ENCODE measurements at places on chromosomes 2 and 18.
A peak's percentile ranks its signal among the peaks of the same experiment; 100 is the strongest.

GRCh38 chr2:239376942-239377531, 23.8 kb downstream of the HDAC4 start:
- no peak for DNase-seq

- DNase-seq = no peak
Measured at GRCh38 chr2:8571792-8572499, 109.9 kb upstream of the ID2 start.

GRCh38 chr2:236036045-236036444, 132.1 kb downstream of the GBX2 start:
- DNase-seq = no peak

- DNase-seq = no peak
Measured at GRCh38 chr18:78130232-78131195, 849.1 kb upstream of the SALL3 start.

DNA sequence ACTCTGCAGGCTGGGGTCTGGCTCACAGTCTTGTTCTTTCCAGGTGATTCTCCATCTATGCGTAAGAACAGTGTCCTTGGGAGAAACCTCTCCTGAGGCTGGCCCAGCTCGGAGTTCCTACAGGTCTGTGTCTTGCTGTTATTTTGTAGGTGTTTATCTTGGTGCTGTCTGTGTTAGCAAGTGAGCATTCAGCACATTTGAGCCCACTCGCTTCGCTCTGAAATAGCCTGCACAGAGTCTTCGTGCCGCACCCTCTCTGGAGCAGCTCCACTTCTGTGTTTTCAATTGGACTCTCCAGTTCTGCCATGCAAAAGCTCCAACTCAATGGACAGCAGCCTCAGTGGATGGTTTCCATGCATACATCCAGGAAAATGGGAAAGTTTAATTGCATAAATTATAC, 378.2 kb upstream of the ST6GAL2 start:
- DNase-seq = no peak

- DNase-seq = peak; percentile 97
Measured at GRCh38 chr2:229282758-229283546, 11.9 kb upstream of the PID1 start.

DNA sequence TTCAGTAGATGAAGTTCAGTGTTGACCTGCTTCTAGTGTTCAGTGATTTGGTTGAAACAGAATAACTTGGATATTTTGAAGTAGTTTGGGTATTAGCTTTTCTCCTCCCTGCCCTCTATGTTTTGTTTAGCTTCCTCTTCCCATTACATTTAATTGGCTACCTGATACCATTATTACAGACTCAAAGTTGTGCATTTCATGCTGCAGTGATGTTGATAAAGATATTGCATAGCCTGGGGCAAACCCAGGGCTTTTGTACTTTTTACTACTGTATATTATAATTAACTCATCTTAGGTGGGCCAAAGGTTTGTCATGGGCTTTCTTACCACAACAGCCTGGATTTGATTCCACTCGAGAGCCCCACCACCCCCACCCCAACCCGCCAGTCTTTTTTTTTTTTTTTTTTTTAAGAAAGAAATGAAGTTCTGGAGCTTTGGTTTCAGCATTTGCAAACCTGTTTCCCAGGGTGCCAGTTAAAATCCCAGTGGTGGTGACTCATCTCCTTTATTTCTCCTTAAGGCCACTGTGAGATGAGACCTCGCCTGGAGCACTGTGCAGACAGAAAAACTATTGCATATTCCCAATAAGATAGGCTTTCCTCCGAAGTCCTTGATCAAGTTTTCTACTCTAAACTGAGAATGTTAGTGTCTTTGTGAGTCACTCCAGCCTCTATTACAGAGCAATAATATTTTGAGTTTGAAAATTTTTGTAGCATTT, 393.7 kb upstream of the FANCL start:
- no peak for DNase-seq

DNA sequence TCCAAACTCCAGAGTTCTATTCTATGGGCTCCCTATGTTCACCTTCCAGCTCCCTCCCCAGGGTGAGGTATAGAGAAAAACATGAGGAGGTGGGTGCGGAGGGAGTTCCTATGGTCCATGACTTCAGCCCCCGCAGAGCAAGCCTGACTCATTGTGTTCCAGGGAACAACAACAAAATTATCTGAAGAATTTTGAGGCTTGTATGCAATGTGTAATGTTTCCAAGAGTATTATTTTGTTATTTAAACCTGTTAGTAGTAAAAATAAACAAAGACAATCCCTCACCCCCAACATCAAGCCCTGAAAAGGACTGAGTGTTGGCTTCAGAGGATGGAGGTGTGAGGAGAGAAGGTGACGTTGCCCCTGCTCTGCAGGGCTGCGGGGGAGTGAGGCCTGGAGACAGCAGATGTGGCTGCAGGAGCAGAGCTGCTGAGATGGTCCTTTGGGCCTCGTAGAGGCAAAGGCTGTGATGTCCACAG, 29.0 kb downstream of the LAMA3 start:
- DNase-seq = no peak

DNA sequence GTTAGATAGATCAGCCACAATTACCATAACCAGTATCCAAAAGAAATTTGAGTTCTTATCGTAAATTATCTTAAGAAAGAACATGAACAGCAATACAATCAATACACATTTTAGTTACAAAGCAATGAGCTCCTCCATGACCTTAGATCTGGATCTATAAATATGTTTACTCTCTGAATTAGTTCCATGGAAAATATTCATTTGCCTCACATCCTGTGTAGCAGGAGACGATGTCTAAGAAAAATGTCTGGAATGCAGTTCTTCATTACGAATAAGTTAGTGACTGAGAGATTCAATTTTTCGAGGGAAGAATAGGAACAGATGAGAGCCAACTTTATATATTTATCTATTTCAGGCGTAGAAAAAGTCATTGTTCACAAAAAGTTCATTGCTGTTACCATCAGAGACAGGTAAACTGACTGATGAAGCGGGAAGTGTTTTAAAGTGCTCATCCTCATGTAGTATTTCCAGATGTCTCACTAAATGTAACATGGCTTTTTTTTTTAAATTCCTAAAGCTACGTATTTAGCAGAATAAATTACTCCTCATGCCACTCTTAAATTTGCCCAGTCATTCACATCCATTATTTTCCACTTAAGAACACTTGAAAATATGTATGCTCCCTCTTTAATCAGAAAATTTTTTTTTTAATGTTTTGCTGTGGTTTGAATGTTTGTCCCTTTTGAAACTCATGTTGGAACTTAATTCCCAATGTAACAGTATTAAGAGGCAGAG, 106.5 kb upstream of the SCN1A start:
- no peak for DNase-seq

GRCh38 chr2:203407496-203407895, 79.3 kb downstream of the ABI2 start:
- DNase-seq = no peak

- no peak for DNase-seq
Measured at GRCh38 chr2:56889738-56890137, 705.9 kb downstream of the CCDC85A start.

GRCh38 chr2:108239786-108240185, at the start of gene SULT1C3:
SULT1C3 (plus strand) TSS chr2:108239968; CDS start chr2:108247195, 7,227 bp downstream.
- DNase-seq = no peak

DNA sequence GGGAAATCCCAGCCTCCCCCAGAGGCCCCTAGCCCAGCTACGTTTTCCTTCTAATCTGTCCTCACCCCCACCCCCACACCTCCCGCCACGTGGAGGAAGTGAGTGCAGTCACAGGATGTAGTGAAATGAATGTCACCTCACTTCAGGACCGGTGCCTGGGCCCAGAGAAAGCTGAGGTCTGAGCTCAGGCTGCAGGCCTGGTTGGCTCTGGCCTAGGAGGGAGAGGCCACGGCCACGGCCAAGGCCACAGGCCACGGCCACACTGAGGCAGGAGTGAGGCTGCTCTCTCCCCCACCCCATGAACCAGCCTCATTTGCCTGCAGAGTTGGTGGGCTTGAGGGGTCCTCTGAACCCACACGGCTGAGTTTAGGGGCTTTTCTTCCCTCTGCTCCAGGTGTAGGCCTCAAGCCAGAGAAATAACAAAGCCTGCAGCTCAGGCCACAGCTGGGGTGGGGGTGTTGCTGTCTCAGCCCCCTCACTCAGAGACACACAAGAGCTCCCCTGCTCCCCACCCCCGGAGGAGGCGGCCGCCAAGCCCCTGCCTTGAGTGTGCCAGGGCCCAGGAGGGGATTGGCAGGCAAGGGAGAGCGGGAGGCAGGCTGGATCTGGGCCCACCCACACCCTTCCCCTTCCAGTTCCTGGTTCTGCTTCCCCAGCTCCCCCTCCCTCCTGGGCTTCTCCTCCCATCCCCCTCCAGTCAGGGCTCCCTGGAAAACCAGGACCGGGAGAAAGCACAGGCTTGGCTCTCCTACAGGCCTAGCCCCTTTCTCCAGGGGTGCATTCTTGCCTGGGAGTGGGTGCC, 27.0 kb downstream of the DNMT3A start:
- peak; percentile 47 for DNase-seq

All from inflammatory macrophage treated with lipopolysaccharide for 1 hour (primary cell).